Effector memory CD8-positive, alpha-beta T cell (primary cell): ENCODE measurements at places on chromosomes 3 and 15.

DNA sequence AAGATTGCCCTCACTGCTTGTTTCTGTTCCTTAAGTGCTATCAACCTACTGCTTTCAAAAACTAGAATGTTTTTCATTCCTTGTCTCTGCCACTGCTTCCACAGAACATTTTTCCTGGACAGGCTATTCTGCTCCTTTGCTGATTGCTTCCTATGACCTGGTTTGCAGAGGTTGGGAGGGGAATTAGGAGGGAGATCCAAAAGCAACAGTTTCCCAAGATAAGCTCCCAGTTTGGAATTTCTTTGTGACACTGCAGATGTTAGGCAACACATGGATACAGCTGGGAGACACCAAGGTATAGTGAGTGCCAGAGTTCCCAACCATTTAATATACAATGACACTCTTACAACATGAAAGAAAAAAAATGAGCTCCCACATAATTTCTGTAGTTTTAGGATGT, 1036.5 kb downstream of the ROBO2 start:
- no peak for DNase-seq

DNA sequence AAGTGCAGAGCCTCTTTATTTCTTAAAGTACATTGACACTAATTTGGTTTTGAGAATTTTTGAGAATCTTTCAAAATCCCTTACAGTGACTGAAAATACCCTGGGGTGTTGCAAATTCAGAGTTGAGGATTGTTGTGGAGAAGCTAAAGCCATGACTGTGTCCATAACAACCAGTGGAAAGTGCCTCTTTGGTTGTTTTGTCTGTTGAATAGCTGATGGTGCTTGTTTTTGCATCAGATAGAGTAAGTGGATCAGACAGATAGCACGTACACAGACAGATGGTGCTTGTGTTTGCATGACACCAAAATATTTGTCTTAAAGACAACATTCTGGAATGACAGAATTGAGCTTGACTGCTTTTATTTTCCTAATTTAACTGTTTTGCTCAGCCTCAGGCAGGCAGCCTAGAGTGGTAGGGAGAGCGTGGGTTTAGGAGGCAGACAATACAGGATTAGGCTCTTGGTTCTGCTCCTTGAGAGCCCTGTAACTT, 265.0 kb downstream of the IL20RB start:
- DNase-seq = no peak

- DNase-seq = no peak
These were observed 605.2 kb upstream of the NAALADL2 start for GRCh38 chr3:174253940-174254339.

GRCh38 chr3:127104586-127104985, 88.3 kb upstream of the PRR23E start:
- DNase-seq = no peak

- no peak for DNase-seq
These were observed 244.5 kb downstream of the CACNA2D3 start for GRCh38 chr3:54366839-54367238.

GRCh38 chr3:126684218-126684751, 19.8 kb upstream of the CHCHD6 start:
- DNase-seq = no peak

- no peak for DNase-seq
These were observed 2.5 kb downstream of the PRKAR2A start for GRCh38 chr3:48845170-48845569.

DNA sequence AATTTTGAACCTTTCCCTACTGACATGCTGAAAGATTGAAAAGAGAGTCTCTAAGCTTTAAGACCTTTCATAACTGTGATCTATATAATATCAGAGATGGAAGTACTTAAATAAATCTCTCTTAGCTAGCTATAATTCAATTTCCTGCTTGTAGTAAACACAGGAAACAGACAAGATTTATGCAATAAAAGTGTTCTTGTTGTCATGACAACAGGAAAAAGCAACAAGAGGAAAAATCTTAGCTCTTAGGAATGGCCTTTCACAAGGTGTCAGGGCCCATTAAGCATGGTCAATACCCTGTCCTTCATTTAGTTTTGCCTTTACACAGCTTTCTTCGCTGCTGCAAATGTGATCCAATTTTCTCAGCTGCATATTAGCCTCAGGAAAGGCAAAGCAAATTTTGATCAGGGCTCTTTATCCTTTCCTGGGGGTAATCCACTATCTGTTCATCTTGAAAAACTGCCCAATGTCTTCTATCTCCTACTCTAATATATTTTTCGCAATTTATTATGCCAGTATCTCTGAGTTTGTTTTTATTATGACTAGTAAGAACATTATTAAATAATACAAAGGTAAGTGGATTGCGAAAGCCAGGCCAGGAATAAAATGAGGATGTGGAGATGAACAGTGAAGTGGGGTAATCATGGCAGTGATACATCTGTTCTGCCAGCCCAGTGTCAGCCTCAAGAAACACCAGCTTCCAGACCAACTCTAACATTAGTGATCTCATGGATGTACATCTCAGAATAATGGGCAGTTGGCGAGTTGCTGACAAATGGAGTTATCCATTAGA, 28.7 kb downstream of the SIDT1 start:
- DNase-seq = no peak

DNA sequence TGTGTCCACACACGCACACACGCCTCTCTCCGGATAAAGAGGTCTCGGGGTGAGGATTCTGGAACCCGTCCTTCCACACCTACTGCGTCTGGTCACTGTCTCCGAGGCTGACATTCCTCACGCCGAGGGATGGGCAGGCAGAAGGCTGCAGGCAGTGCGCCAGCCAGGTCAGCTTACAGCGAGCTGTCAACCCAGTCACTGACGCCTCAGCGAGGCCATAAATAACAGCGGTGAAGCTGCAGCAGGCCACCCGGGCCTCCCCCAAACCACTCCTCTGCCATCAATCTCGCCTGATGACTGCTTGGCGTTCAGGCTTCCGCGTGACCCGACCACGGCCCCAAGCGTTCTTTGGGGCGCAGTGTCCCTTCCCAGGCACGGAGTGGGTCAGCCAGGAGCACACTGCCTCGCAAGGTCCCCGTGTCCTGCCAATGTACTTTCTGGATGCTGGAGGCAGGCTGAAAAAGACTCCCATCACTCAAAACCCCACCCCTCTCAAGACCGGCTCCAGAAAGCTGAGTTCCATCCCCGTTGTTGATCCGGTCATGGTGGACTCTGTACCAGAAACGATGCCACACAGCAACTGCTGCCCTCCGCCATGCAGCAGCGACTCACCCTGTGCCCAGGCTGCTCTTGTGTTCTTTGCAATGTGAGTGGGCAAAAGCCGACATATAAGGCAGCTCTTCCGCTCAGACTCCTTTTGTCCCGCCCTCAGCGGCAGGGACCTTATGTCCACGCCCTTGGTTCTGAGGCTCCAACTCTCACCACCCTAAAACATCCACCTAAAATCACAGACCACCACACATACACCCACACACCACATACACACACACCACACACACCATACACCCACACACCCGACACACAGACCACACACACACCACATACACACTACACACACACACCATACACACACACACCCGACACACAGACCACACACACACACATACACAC, 27.1 kb downstream of the CPN2 start:
- DNase-seq = no peak

DNA sequence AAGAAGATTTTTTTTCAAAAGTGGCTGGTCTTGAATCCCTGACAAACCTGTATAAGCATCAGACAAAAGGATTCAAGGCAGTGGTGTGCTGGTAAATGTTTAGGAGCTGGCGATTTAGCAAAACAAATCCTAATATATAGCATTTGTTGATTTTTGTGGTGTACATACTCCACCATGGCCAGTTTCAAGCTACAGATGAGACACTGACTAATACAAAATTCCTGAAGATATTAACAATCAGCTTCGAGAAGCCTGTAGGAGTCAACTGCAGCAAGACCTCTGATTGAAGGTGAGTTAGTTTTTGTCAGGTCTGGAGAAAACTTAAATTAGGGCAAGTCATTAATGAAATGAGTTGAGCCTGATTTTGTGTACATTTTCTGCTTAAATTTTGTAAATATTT, 6.7 kb downstream of the STRIT1 start:
- no peak for DNase-seq

GRCh38 chr15:39034816-39035215, 470.2 kb upstream of the RASGRP1 start:
- no peak for DNase-seq

DNA sequence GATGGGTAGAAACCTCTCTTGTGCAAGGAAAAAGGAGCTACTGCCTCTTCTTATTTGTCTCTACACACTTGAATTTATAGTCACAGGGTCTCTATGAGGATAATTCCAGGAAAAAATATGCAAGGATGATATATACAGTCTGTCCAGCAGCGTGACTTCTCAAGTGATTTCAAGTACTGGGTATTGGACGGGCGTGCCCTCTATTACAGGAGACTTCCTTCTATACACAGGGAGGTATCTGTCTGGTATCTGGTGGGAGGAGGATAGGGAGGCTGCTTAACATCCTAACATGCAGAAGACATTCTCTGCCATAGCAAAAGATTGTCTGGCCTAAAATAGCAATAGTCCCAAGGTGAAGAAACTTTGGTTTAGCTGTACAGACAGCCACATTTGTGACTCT, 146.1 kb downstream of the TPRG1 start:
- DNase-seq = no peak

GRCh38 chr3:166478356-166478755, 641.1 kb upstream of the BCHE start:
- no peak for DNase-seq

- DNase-seq = no peak
These were observed 27.3 kb upstream of the CCDC50 start for GRCh38 chr3:191301782-191302411.

- peak; percentile 27 for DNase-seq
These were observed 739 bp downstream of the SNRPN start for GRCh38 chr15:24955531-24955921.

GRCh38 chr15:78061963-78062427, 15.5 kb downstream of the TBC1D2B start:
- DNase-seq = no peak

GRCh38 chr3:186166036-186166435, 57.1 kb upstream of the ETV5 start:
- no peak for DNase-seq

DNA sequence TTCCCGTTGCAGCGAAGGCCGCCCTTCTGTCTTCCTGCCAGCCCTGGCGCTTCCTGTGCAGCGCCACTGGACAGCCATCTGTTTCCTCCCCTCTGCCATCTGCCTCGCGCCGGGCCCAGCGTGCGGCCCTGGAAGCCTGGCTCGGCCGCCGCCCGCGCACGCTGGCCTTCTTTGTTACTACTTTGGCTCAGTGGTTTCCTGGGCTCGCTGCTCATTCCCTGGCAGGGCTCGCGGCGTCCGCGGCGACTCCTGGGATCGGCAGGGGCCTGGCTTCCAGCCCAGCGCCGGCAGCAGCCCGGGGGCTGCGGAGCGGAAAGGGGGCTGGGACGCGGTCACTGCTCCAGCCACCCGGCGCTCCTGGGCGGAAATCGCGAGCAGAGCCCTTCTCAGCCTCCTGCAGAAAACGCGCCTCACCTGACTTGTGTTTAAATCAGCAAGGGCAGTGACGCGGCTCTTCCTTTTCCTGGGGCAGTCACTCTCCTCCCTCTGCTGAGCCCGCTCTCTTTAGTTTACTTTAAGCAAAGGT, 10.0 kb downstream of the CMTM7 start:
- peak; percentile 35 for DNase-seq

DNA sequence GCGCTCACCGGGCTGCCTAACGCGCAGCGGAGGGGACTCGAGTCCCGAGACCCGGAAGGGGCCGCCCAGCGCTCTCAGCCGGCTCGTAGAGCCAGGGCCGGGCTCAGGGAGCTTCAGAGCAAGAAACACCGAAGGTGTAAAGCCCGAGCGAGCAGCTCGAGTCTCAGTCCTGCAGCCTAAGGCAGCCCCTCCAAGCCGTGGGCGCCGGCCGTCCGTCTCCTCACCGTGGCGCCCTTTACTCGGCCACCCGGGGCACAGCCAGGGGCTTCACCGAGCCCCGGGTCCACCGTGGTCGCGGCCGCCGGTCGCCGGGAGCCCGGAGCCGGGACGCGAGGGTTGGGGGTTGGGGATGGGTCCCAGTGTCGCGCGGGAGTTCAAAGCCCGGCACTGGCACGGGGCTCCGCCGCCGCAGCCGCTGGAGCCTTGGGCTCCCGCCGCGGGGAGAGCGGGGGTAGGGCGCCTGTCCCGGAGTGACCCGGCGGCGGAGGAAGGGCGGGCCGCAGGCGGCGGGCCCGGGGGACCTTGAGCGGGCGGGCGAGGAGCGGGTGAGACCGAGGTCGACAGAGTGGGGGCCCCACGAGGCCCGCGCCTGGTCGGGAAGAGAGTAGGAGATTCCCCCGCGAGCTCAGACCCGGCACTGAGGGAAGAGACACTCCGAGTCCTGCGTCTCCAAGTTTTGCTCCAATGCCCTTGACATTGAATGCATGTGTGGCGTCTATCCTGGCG, 26.9 kb upstream of the THRB start:
- DNase-seq = no peak

- DNase-seq = no peak
These were observed 90.5 kb downstream of the AQP9 start for GRCh38 chr15:58228718-58229117.

- DNase-seq = no peak
These were observed 264.0 kb downstream of the TIGIT start for GRCh38 chr3:114557791-114558190.

- peak; percentile 82 for DNase-seq
These were observed 18.8 kb downstream of the PSTPIP1 start for GRCh38 chr15:77013776-77014131.

- DNase-seq = no peak
These were observed 13.2 kb upstream of the EDC3 start for GRCh38 chr15:74709011-74709410.

DNA sequence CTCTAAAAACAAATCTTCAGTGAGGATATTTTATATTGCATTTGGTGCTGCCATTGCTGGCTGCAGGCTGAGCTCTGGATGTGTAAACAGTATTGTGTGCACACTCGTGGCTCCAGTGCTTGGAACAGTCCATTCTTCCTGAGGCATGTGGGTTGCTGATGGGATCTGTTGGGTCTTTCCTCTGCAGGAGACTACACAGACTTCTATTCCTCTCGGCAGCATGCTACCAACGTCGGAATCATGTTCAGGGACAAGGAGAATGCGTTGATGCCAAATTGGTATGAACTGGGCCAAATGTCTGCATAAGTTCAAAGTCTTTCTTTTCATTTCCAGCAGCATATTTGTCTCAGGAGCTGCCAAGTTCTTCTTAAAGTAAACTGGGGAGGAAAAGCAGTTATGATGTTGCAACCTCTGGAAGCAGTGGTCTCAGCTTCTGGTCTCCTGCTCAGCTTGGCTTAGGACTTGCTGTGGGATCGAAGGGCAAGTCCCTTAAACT, 9.3 kb downstream of the FAH start:
- no peak for DNase-seq

GRCh38 chr3:175329373-175329772, 470.2 kb downstream of the NAALADL2 start:
- no peak for DNase-seq

GRCh38 chr3:104612218-104612617, 754.5 kb upstream of the ALCAM start:
- no peak for DNase-seq

DNA sequence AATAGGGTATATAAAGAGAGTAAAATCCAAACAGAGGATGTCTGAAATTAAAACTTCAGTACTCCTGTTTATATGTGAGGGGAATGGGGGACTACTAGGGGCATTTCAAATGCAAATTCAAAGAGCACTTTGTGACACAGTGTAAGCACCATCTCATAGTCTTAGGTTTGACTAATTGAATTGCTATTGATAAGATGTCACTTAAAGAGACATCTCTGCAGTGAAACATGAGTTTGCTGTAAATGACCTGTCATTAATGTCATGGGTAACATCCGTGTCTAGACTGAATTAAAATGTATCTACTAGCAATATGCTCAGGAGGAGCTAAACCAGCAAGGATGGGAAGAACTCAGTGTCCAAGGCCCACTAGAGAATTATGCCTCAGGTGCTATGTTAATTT, 41.0 kb downstream of the ROBO1 start:
- no peak for DNase-seq

GRCh38 chr3:54424292-54424691, 301.9 kb downstream of the CACNA2D3 start:
- DNase-seq = no peak
